Left lobe of liver (tissue), 2 donors: ENCODE measurements at places on chromosomes 7 and 10.

DNA sequence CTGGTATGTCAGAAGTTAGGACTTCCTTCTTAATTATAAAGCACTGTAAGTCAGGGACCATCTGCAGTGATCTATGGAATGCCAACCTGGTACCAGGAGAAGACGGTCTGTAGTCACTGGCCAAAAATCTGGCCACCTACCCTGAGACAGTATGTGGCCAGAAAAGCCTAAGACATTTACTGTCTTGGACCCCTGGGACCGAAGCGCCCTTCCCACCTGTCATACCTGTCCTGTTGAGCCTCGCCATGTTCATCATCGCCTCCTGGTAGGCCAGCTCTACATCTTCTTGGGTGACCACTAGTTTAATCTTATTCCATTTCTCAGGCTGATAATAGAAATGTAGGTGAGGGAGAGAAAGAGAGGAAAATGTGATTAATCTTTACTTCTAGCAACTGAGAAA, 20.0 kb downstream of the SEPHS1 start:
- DNase-seq: no peak

DNA sequence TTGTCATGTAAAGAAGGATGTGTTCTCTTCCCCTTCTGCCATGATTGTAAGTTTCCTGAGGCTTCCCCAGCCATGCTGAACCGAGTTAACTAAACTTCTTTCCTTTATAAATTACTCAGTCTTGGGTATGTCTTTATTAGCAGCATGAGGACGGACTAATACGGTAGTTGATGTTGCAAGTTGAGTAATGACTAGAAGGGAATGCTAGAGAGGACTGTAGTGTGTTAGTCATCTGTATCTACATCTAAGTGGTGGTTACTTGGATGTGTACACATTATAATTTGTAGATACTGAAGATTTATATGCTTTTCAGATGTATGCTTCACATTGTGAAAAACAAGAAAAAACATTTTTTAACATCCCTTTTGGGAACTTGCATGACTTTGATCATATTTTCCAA, 244.6 kb downstream of the POLR1F start:
- no peak for DNase-seq

GRCh38 chr7:94874036-94874785, 33.2 kb upstream of the PPP1R9A start:
- no peak for DNase-seq

DNA sequence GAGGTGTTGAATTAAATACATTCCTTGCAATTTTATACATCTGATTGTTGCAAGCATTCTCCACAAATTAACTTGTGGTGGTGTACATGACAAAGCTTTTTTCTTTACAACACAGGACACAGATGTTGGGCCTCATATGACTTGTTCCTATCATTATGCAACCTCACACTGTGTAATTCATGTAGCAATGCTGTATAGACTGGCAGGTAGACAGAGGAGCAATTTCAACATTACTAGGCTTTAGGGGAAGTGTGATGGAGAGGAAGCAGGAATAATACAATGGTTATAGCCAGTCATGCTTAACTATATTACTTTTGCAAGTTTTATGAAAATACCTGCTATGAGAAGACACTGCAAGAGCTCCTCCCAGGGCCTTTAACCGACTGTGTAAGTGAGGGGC, 832.1 kb downstream of the CNTNAP2 start:
- DNase-seq: no peak

- no peak for DNase-seq
These were observed 164.4 kb downstream of the ARL4A start for GRCh38 chr7:12851841-12852240.

DNA sequence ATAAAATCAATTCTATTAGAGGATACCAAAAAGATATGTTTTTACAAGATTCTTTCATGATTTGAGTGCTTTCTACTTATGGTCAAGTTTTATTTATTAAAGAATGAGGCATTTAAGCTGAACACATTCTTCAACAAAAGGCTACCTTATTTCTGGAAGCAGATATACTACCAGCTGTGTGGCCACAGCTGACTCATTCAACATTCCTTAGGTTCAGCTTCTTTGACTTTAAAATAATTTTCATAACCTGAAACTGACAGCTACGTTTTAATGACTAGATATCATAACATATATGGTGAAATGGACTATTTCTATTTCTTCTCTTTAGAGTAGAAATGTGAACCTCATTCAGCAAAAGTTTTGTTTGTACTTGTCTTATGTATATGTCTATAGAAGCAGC, 414.2 kb upstream of the SEMA3C start:
- no peak for DNase-seq

DNA sequence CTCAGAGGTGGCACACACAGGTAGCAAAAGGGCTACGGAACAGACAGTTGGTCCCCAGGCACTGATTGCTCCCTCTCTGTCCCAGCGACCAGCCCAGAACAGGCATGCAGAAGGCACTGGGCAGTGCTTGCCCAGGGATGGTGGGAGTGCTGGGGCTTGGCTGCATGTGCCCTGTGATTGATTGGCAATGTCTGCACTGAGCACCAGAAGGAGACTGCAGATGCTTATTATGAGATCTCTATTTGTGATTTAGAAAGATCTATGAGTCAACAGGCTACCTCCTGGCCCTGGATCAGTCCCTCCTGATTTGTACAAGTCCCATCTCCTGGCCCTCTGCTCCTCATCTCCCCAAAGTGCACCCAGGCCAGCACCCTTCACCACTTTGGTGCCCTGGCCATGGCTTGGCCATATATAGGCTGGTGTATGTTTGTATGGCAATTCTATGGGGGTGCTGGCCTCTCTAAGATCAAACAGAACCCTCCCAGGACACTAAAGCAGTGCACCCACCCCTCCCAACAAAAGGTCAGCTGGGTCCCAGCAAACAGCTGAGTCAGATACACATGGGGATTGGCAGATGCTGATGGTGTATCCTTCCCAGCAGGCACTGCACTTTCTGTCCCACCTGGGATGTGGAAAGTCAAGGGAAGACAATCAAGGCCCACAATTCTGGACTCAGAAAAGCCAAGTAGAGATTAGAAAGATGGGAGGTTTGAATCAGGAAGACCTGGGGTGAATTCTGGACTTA, 30.9 kb downstream of the CAMK2B start:
- peak; percentile 28 for DNase-seq

DNA sequence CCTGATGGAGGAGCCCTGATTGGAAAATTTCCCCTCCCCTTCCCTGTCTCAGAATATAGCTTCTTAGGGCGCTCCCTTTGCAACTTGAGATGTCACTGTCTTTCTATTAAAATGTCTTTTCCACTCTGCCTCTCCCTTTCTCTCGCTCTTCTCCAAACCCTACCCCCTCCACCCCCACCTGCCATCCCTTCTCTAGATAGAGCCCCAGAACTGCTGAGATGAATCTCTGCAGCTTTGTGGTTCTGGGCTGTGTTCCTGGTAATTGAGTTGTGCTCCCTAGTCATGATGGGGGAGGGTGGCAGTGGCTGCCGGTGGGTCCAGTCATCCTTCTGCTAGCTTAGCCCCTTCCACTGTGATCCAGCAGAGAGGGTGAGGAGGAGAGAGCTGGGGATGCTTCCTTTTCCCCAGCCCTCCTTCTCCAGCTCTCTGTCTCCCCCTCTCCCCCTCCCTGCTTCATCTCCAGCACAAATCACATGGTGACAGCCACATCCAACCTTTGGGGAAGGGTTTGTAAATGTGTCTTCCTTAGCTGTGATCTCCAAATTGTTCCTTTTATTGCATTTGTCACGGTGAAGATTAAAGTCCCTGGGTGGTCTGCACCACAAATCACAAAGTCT, 50.8 kb upstream of the BTRC start:
- DNase-seq: no peak

- DNase-seq: no peak
These were observed 44.4 kb downstream of the EXOC6 start for GRCh38 chr10:92892691-92893054.

GRCh38 chr7:116687801-116688201, 15.8 kb downstream of the MET start:
- DNase-seq: no peak

- no peak for DNase-seq
These were observed 426.4 kb upstream of the MTPN start for GRCh38 chr7:136403591-136403990.

GRCh38 chr10:70672165-70673042, at the start of gene ADAMTS14:
TSS of gene ADAMTS14 (plus strand) at chr10:70672506. CDS start at chr10:70672803, 297 bp downstream.
- DNase-seq: no peak

GRCh38 chr10:61284222-61284890, 168.8 kb downstream of the TMEM26 start:
- DNase-seq: no peak

DNA sequence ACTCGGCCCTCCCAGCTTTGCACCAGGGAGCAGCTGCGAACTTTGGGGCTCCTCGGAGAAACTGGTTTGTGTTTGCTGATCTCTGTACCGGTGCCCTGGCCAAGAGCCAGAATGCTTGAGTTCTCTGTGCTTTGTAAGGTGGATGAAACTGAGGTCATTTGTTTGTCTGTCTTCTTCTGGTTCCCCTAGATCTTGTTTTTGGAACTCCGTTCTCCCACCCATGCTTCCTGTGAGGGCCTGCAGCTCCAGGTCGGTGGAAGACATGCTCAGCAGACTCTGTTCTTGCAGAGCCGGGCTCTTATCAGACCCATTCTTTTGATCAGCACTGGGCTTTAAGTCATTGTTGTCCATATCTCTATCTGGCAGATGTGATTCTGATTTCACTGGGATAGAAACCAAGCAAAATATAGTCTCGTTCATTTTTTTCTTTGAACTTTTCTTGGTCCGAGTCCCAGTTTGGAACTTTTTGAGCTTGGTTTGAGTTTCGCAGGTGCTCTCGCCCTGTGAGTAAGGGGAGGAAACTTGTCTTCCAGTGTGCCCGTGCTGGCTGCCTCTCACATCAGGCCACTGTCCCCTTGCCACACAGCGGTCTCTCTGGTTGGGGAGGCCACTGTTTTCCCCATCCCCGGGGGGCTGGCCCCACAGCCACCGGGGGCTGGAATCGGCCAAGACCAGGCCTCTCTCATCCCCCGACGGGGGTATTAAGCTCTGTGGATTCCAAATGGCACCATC, 31.2 kb downstream of the JCAD start:
- no peak for DNase-seq

DNA sequence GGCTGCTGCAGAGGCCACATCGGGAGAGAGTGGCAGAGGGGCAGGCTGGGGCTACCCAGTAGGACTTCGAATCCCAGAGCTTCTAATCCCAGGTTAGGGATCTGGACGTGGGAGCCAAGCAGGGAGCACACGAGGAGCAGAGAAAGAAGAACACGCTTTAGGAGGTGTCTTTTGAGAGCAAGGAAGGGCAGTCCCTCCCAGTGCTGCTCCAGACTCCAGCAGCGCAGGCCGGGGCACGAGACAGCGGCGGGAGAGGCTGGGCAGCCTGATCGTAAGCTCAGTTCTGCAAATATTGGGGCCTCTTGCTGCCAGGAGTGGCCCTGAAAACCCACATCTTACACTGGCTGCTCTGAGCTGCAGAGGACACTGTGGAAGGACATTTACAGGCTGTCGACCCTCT, 75.9 kb downstream of the HIPK2 start:
- no peak for DNase-seq

DNA sequence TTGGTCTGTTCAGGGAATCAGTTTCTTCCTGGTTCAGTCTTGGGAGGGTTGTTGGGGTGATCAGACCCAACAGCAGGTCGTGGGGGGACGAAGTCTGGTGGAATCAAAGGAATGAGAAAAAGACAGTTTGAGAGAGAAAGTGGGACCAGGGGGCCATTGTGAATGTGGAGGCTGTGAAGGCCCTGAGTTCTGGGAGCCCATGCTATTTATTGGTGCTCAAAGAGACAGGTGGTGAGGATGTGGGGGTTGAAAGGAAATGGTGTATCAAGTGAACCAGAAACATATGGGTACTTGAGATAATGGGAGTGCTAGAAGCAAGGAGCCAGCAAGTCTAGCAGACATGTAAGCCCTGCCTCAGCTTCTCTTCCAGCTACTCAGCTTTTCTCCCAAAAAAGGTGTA, 84.1 kb downstream of the CCSER2 start:
- no peak for DNase-seq

- DNase-seq: no peak
These were observed 56.7 kb downstream of the BTAF1 start for GRCh38 chr10:91980319-91980718.

GRCh38 chr10:105844241-105844640, 1203.2 kb downstream of the SORCS3 start:
- no peak for DNase-seq

DNA sequence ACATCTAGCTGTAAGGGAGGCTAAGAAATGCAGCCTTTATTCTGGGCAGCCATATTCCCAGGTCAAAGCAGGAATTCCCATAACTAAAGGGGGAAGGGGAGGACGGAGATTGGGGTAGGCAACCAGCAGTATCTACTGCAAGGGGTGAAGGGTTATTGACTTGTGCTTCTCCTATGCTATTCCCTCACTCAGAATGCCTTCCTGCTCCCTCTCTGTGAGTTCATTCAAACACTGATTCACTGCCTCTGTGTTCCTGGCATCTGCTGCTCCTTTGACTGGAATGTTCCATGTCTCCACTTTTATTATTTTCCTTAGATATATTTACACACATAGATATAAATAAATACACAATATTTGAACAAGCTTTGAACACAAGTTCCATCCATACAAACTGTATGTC, 11.1 kb downstream of the HTR7 start:
- DNase-seq: no peak

DNA sequence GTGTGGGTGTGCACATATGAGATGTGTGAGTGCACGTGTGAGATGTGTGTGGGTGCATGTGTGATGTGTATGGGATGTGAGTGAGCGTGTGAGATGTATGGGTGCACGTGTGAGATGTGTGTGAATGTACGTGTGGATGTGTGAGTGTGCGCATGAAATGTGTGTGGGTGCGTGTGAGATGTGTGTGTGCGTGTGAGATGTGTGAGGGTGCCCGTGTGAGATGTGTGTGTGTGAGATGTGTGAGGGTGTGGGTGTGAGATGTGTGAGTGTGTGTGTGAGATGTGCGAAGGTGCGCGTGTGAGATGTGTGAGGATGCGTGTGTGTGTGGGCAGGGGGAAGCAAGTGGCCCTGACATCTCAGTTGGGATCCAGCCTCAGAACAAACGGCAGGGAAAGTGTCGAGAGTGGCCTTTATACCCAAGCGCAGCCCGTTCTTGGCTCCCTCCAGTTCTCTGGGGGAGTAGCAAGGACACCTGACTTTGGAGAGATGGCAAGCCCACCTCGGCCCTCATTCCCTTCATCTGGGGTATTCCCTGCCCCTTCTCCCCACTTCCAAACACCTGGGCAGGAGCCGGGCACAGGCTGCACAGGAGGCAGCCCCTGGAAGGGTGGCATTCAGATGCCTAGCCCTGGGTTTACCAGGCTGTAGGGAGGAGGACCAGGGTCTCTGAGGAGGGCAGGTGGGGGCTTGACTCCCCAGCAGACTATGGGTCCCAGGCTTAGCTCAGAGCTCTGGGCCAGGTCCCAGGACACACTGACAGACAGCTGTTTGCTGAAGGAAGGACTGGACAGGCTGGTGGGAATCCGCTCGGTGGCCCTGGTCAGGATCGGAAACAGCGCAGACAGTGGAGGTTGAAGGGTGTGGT, 31.6 kb downstream of the PPIF start:
- DNase-seq: peak; percentile 41
